Muscle of leg (tissue), 16 donors: ENCODE measurements at places on chromosomes 2 and 18. TPM values are rescaled to one million over a fixed set of nuclear protein-coding genes. Genes with fewer than 3 reads are reported as not detected.

DNA sequence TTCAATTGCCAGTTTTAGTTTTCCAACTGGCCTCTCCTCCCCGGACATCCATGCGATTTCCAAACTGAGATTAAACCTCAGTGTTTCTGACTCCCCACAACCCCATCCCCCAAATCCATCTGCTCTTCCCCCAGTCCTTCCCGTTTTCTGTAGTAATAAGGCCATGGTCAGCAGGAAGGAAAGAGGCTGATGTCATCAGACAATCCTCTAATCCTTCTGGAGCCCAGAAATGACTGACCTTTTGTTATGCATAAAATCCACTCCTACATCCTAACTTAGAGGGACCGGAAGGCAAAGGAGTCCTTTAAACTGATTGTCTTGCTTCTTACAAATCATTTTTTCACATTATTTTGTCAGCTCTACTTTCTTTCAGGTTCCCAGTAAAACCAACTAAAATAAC lies 155.8 kb downstream of the INO80D start:
- DNase-seq, result peak; percentile 66

UCN gene
- total RNA-seq, result 1.1 TPM

- DNase-seq, result no peak
Measured at GRCh38 chr2:210443527-210443926, 33.0 kb downstream of the LANCL1 start.

GRCh38 chr18:37554399-37554787 lies 11.2 kb downstream of the CELF4 start:
- no peak for DNase-seq

DNA sequence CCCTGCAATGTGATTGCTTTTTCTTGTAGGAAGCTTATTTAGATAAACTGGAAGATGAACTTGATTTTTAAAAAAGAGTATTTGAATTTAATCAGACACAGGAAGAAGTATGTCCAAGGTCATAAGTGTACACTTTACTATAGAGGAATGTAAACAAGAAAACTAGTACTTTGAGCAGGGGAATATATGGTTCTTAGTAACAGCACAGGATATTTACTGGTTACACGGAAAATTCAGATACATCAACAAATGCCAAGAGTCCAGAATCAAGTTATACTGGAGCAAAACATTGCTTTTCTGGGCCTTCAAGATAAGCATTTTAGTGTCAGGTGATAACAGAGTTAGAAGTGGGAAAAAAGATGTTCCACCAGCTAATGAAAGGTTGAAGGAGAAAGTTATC lies 75.5 kb downstream of the EFEMP1 start:
- no peak for DNase-seq

DNA sequence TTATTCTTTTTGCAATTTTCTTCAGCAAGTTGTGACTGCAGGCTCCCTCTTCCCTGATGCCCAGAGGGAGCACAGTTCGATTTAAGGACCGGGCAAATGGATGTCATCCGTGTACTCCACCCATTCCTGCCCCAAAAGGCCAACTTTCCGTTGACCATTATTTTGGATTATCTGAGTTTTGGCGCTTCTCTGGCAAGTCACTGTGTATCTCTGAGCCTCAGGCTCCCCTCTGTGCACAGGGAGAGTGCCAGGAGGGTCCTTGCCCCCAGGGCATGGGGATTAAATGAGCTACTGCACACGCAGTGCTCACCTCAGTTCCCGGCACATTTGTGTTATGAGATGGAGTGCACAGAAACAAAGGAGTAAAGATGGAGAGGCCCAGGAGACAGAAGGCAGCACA lies 41.4 kb upstream of the HDAC4 start:
- no peak for DNase-seq

MARCO gene
- 1.7 TPM for total RNA-seq

LHCGR gene
- total RNA-seq, result 0.44 TPM

GRCh38 chr2:183903026-183903425 lies 695.3 kb upstream of the ZNF804A start:
- DNase-seq, result no peak

ANKRD62 gene
- not detected for total RNA-seq

DNA sequence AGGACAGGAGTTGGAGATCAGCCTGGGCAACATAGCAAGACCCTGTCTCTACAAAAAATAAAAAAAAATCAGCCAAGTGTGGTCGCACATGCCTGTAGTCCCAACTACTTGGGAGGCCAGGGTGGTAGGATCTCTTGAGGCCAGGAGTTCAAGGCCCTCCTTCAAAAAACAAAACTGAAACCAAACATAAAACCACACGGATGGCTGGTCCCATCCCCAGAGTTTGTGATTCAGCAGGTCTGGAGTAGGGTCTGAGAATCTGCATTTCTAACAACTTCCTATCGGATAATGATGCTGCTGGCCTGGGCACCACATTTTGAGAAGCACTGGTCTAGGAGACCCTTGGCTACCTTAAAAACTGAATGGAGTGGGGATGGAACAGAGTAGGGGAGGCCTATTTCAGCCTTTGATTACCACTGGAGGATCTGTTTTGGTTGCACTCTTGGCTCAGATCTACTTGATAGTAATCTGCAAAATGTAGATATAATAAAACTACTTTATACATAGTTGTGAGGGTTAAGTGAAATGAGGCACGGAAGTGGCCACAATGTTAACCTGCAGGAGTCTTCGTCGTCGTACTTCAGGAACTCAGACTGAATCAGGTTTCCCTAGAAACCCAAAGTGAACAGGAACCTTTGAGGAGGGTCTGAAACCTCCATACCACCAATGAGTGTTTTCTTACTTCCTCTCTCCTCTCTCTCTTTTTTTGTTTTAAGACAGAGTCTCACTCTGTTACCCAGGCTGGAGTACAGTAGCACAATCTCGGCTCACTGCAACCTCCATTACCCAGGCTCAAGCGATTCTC lies 25.5 kb upstream of the NFE2L2 start:
- DNase-seq, result no peak

DNA sequence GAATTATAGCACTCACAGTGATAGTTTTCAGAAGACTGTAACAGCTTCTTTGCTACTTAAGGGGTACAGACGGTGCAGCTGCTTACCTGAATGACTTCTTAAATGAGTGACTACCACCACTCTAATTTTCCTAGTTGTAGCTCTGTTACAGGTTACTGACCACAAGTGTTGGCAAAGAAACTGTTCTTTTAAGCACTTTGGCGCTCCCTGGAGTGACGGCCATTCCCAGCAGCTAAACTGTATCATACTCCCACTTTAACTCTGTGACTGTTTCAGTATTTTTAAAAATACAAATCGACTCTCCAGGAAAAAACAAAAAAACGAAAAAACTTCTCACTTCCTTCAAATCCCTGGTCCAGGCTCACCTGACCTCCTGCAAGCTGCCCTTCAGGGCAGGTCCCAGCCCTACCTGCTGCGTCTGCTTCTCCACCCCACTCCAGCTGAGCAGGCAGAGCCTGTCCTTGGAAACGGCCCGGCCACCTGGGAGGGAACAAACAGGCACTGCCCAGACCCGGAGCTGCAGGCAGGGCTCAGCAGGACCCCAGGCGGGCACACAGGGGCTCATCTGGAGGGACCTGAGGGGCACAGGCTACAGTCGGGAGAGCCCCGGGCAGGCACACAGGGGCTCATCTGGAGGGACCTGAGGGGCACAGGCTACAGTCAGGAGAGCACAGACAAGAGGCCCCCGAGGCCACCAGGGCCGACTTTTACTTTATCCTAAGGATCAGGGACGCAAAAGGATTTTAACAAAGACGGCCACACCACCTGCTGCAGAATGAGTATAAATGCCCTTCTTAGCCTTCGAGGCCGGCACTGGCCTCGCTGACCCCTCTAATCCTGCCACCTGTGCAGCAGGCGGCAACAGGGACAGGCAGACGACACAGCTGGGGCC lies 24.5 kb downstream of the SLC66A2 start:
- peak; percentile 52 for DNase-seq

RNF125 gene
- 7.3 TPM for total RNA-seq

DNA sequence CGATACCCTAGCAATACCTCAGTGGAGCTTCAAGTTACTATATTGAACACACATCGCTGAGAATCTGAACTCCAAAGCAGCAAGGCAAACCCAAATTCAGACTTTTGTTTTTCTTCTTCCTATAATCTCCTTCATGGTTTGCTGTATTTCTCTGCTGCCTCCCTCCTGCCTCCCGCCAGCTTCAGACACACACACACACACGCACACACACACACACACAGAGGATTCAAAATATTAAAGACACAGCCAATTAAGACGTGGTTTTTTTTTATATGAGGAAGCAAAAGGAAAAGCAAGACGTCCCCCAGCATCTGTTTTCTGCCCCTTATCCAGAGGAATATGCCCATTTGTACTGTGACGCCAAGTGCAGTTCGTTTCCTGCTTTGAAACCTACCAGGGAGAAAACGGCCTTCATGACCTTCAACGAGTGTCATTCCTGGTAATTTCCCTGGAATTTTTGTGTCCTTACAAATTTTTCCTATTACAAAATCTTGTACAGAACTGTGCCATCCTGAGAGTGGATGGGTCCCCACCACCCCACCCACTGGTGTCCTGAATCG lies 547.9 kb upstream of the ID2 start:
- DNase-seq, result no peak

MGAT4A gene
- total RNA-seq, result 7.5 TPM
